ENCODE measurements at places on chromosomes 13 and 19.

GRCh38 chr13:78215458-78216108 lies 297.0 kb upstream of the EDNRB start:
- no peaks in the 10 kb centered on the region for H3K36me3 ChIP-seq
- no peaks in the 10 kb centered on the region for H3K27me3 ChIP-seq
- H3K27ac ChIP-seq = no peak overlapping the region
- no peaks in the 10 kb centered on the region for H3K4me1 ChIP-seq
- no peak overlapping the region for H3K4me3 ChIP-seq

DNA sequence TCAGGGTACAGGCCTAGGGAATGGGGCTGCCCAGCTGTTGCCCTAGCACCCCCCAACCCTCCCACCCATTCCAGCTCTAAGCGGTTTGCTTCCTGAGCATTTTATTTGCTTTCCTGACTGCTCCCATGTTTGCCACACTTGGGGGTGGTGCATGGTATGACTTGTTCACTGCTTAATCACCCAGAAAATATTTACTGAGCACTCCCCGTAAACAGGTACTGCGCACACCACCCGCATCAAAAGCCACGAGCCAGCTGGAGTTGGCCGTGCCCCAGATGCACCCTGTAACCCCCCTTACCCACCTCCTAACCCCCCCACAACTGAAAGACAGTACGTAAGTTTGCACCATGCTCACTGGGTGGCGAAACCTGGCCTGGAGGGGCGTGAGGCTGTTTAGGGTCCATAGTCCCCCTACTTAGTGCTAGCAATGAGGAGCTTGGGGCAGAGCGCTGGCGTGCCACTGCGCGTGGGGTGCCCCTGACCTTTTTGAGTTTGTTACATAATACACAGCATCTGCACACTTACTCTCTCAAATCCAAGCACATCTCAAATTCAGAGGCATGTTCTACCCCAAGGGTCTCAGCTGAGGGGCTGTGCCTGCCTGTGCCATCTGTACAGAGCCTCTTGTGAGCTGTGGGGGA lies 29.8 kb downstream of the DPF1 start:
- H3K36me3 ChIP-seq = peaks cover 4% of the 10 kb centered on the region
- H3K27me3 ChIP-seq = no peaks in the 10 kb centered on the region
- H3K4me1 ChIP-seq = peaks cover 1% of the 10 kb centered on the region
- no peak for DNase-seq
- H3K27ac ChIP-seq = no peak overlapping the region

DNA sequence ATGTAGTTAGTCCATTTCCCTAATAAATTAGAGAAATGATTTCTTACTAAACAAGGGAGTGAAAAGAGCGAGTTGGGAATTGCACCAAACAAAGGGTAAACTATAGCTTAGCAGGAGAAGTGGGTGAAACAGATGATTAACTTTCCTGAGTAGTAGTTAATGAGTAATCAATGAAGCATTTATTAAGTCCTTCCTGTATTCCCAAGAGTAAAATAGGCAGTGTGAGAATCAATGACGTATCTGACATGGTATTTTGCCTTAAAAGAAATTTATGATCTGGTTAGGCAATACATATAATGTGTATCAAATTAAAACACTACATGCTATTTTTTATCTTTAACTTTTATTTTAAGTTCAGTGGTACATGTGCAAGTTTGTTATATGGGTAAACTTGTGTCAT lies 142.8 kb downstream of the KLF5 start:
- H3K27me3 ChIP-seq = peaks cover 8% of the 10 kb centered on the region
- no peaks in the 10 kb centered on the region for H3K36me3 ChIP-seq
- DNase-seq = no peak
- H3K27ac ChIP-seq = no peak overlapping the region

DNA sequence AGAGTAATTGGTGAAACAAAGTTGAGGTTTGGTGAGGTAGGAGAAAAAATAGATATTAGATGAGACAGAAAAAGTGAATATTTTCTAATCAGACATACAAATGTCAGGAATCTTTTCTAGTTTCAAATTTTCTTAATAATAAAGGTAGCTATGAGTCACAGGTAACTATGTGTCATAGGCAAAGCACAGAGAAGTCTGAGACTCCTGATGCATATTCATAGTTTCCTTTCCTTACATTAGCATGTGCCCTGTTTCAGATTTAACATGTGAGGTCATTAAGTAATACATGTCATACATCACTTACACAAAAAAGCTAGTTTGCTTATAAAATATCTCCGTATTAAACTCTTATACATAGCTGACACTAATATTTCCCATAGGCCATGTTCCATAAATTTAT lies 1141.3 kb upstream of the PCDH20 start:
- no peaks in the 10 kb centered on the region for H3K4me1 ChIP-seq
- H3K36me3 ChIP-seq = no peaks in the 10 kb centered on the region
- H3K4me3 ChIP-seq = no peak overlapping the region
- H3K27me3 ChIP-seq = no peaks in the 10 kb centered on the region

DNA sequence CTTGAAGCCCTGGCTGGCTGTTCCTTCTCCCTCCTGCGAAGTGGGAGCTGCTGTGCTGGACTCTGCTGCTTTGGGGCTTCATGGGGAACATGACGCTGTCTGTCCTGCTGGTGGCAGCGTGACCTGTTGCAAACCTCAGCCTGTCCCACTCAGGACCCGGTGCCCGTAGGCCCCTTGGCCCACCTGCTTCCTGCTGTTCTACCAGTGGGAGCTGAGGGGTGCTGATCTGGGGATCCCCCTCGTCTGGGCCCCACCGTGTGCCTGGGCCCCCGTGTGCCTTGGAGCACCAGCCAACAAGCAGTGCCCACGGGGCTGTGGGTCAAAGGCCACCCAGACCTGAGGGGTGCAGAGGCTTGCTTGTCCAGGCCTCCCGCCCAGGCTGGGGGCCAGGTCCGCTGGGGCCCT lies 5.3 kb downstream of the SPPL2B start:
- H3K4me3 ChIP-seq = no peak overlapping the region
- peaks cover 30% of the 10 kb centered on the region for H3K4me1 ChIP-seq
- H3K36me3 ChIP-seq = peaks cover 7% of the 10 kb centered on the region

GRCh38 chr13:54627646-54628372 lies 1599.2 kb downstream of the OLFM4 start:
- H3K4me3 ChIP-seq = no peak overlapping the region
- no peaks in the 10 kb centered on the region for H3K36me3 ChIP-seq
- DNase-seq = no peak
- H3K4me1 ChIP-seq = no peaks in the 10 kb centered on the region
- no peak overlapping the region for H3K27ac ChIP-seq

DNA sequence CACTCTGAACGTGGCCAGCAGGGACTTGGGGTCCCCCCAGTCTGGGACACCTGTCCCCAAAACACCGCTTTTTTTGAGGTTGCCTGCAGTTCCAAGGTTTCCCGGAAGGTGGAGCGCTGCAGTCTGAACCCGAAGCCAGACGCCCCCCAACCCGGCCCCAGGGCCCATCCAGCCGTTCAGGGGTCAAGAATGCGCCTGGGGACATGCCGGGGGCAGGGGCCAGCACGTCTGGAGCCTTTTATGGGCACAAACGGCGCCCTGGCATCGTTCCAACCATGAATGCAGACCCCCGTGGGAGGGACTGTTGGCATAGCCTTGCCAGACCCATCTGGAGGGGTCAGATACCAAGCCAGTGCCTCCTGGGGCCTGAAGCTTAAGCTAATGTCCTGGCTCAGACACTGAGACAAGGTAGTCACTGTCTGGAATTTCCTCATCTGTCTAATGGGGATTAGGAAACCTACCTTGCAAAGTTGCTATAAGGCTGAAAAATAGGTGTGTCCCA lies 6.9 kb downstream of the S1PR5 start:
- no peak overlapping the region for H3K4me3 ChIP-seq
- H3K36me3 ChIP-seq = no peaks in the 10 kb centered on the region
- peak; percentile 76 for DNase-seq
- no peak overlapping the region for H3K27ac ChIP-seq
- H3K4me1 ChIP-seq = peaks cover 43% of the 10 kb centered on the region

- no peak overlapping the region for H3K27ac ChIP-seq
- no peaks in the 10 kb centered on the region for H3K4me1 ChIP-seq
- H3K4me3 ChIP-seq = no peak overlapping the region
Observed at GRCh38 chr13:71621174-71622124, 245.6 kb downstream of the DACH1 start.

DNA sequence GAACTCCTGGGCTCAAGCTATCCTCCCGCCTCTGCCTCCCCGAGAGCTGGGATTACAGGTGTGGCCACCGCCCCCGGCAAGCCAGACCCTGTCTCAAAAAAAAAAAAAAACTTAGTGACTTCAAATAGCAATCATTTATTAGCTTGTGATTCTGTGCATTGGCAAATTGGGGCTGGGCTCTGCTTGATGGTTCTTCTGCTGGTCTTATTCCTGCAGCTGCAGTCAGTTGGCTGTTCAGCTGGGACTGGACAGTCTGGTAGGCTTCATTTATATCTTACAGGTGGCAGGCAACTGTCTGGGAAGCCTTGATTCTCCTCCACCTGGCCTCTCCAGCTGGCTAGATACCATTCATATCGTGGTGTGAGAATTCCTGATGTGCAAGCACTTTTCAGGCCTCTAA lies 7.4 kb downstream of the DHDH start:
- no peak overlapping the region for H3K27ac ChIP-seq
- no peaks in the 10 kb centered on the region for H3K4me1 ChIP-seq
- no peak overlapping the region for H3K4me3 ChIP-seq
- H3K36me3 ChIP-seq = peaks cover 6% of the 10 kb centered on the region
- DNase-seq = no peak

- H3K27ac ChIP-seq = peak overlapping the region; percentile 89
- H3K4me3 ChIP-seq = peak overlapping the region; percentile 89
- peaks cover 2% of the 10 kb centered on the region for H3K36me3 ChIP-seq
- peaks cover 30% of the 10 kb centered on the region for H3K4me1 ChIP-seq
Observed at GRCh38 chr19:1133471-1133929, 29.7 kb downstream of the GPX4 start.

DNA sequence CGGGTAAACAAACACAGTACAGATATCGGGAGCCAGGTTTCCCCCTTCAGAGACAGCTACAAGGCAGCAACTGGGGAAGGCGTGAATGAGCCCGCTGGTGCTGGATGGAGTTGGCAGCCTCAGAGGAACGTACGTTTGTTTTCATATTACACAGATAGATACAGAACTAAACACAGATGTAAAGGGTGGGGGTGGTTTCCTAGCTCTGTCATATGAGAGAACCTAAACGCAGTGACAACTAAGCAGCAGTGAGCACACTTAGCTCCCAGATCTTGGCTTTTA lies 32.8 kb downstream of the MLLT1 start:
- peaks cover 21% of the 10 kb centered on the region for H3K4me1 ChIP-seq
- H3K4me3 ChIP-seq = no peak overlapping the region
- peaks cover 18% of the 10 kb centered on the region for H3K36me3 ChIP-seq
- no peak for DNase-seq
- H3K27me3 ChIP-seq = no peaks in the 10 kb centered on the region

- H3K27me3 ChIP-seq = peaks cover 3% of the 10 kb centered on the region
- H3K27ac ChIP-seq = no peak overlapping the region
- no peak for DNase-seq
- H3K36me3 ChIP-seq = no peaks in the 10 kb centered on the region
Observed at GRCh38 chr13:98269386-98269785, 92.3 kb upstream of the RNF113B start.

- peaks cover 54% of the 10 kb centered on the region for H3K27me3 ChIP-seq
- no peaks in the 10 kb centered on the region for H3K36me3 ChIP-seq
- DNase-seq = no peak
- no peak overlapping the region for H3K27ac ChIP-seq
Observed at GRCh38 chr13:94679614-94680013, 32.7 kb downstream of the SOX21 start.

- no peak for DNase-seq
- no peak overlapping the region for H3K4me3 ChIP-seq
- H3K36me3 ChIP-seq = no peaks in the 10 kb centered on the region
- H3K4me1 ChIP-seq = peaks cover 3% of the 10 kb centered on the region
Observed at GRCh38 chr19:44572581-44572900, 40.8 kb upstream of the IGSF23 start.

GRCh38 chr13:111947026-111947810 lies 119.7 kb upstream of the SOX1 start:
- H3K27me3 ChIP-seq = no peaks in the 10 kb centered on the region
- H3K27ac ChIP-seq = no peak overlapping the region
- no peaks in the 10 kb centered on the region for H3K36me3 ChIP-seq
- no peaks in the 10 kb centered on the region for H3K4me1 ChIP-seq
- no peak overlapping the region for H3K4me3 ChIP-seq

- no peaks in the 10 kb centered on the region for H3K27me3 ChIP-seq
- no peak overlapping the region for H3K4me3 ChIP-seq
- no peak overlapping the region for H3K27ac ChIP-seq
- DNase-seq = no peak
- no peaks in the 10 kb centered on the region for H3K4me1 ChIP-seq
Observed at GRCh38 chr13:79932556-79932955, 408.4 kb downstream of the SPRY2 start.

- H3K27me3 ChIP-seq = peaks cover 2% of the 10 kb centered on the region
- no peak overlapping the region for H3K27ac ChIP-seq
- H3K4me1 ChIP-seq = no peaks in the 10 kb centered on the region
- no peak for DNase-seq
- no peaks in the 10 kb centered on the region for H3K36me3 ChIP-seq
Observed at GRCh38 chr13:110162866-110163658, 143.9 kb downstream of the COL4A1 start.

DNA sequence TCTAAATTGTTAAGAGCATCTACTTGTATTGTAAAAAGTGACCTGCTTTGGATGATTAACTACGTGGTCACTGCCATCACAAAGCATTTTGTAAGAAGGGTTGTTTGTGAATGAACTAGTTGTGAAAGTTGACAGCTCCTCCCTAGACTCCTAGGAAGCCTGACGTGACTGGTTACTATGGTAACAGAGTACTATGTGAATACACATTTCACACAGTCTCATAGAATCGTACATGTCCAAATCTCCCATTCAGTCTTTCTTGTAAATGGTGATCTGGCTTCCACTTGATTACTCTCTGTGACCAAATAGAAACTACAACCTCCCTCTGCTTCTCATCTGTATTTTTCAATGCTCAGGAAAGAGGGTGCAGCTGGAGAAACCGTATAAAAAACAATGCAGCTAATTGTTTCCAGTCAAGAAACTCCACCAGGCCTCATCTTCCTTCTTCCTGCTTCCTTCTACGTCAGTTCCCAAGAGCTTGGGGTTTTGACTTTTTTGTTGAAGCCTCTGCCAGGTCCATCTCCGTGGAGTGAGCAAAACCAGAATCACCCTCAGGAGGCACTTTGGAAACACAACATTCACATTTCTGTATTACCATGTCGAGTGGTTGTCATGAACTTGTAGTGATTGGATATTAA lies 83.4 kb downstream of the GPC6 start:
- no peak overlapping the region for H3K27ac ChIP-seq
- H3K4me1 ChIP-seq = no peaks in the 10 kb centered on the region
- no peaks in the 10 kb centered on the region for H3K36me3 ChIP-seq
- no peak for DNase-seq
- H3K27me3 ChIP-seq = no peaks in the 10 kb centered on the region

Data from activated CD8-positive, alpha-beta memory T cell treated with anti-CD3 and anti-CD28 coated beads, Interleukin-2, amount 10 ng/mL, durations not matched to agents 7 days and 5 days (primary cell).